ENCODE measurements at places on chromosomes 6 and 20. TPM values are rescaled to one million over a fixed set of nuclear protein-coding genes. Genes with fewer than 3 reads are reported as not detected.

Gene WFDC10B
- not detected for total RNA-seq

Gene COL20A1
- not detected for total RNA-seq

Gene SNHG17
- 72.9 TPM for total RNA-seq

Gene MUC21
- total RNA-seq = not detected

Gene OR11A1
- total RNA-seq = not detected

DNA sequence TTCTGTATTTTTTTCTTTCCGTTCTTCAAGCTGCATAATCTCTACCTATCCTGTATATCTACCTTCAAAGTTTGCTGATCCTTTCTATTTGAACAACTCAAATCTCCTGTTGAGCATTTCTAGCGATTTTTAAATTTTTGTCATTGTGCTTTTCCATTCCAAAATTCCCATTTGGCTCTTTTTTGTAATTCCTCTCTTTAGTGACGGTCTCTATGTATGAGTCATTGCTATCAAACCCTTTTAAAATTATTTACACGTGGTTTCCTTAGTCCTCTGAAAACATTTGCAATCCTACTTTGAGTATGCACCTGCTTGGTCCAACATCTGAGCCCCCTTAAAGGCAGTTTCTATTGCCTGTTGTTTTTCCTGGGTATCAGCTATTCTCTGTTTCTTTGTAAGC, 100.5 kb upstream of the FOXC1 start:
- no peak for DNase-seq
- no peaks in the 10 kb centered on the region for H3K4me1 ChIP-seq
- H3K27ac ChIP-seq = no peak overlapping the region
- H3K36me3 ChIP-seq = no peaks in the 10 kb centered on the region
- no peak overlapping the region for H3K4me3 ChIP-seq

DNA sequence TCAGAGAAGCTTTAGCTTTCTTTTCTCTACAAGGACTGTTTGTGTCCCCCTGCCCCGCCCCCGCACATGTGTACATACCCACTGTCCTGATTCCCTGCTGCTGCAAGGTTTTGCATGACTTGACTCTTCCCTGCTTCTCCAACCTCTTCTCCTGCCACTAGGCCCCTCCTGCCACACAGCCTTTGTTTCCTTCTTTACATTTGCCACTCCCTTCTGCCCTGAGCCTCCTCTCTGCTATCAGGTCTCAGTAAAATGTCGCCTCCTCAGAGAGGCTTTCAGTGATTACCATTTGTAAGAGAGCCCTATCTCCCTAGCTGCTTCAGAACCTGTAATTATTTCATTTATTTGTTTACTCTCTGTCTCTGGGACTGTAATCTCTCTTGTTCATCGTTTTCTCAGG, 56.4 kb upstream of the VSTM2L start:
- peaks cover 20% of the 10 kb centered on the region for H3K36me3 ChIP-seq
- no peak overlapping the region for H3K27ac ChIP-seq
- no peaks in the 10 kb centered on the region for H3K4me1 ChIP-seq
- H3K27me3 ChIP-seq = no peaks in the 10 kb centered on the region
- no peak for DNase-seq
- no peak overlapping the region for H3K4me3 ChIP-seq

- H3K4me1 ChIP-seq = peaks cover 11% of the 10 kb centered on the region
- H3K4me3 ChIP-seq = no peak overlapping the region
- H3K27ac ChIP-seq = no peak overlapping the region
- no peak for DNase-seq
- H3K36me3 ChIP-seq = peaks cover 7% of the 10 kb centered on the region
These were observed 170.4 kb downstream of the BCKDHB start for GRCh38 chr6:80276861-80277260.

DNA sequence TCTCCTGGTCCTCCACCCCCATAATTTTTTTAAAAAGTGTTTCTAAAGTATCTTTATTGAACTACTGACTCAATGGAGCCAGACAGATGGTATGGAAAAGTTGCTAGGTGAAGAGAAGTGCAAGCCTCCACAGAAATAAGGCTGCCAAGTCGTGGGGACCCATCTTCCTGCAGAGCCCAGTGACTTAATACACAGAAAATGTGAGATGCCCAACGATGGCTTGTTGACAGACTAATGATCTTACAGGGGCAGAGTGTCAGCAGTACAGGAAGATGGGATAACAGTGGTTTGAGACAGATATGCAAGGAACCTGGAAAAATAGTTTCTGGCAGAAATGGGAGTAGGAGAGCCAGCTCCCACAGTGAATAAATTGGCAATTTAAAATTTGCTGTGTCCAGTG, 43.3 kb downstream of the FYN start:
- no peaks in the 10 kb centered on the region for H3K27me3 ChIP-seq
- H3K27ac ChIP-seq = no peak overlapping the region
- no peak overlapping the region for H3K4me3 ChIP-seq
- no peak for DNase-seq
- peaks cover 85% of the 10 kb centered on the region for H3K4me1 ChIP-seq

GRCh38 chr6:154791556-154792317, 58.5 kb downstream of the SCAF8 start:
- H3K4me3 ChIP-seq = no peak overlapping the region
- no peak for DNase-seq
- no peak overlapping the region for H3K27ac ChIP-seq
- no peaks in the 10 kb centered on the region for H3K27me3 ChIP-seq

GRCh38 chr6:9455864-9456658, 958.8 kb downstream of the TFAP2A start:
- H3K4me3 ChIP-seq = no peak overlapping the region
- no peaks in the 10 kb centered on the region for H3K36me3 ChIP-seq
- H3K4me1 ChIP-seq = no peaks in the 10 kb centered on the region

- no peak overlapping the region for H3K27ac ChIP-seq
- DNase-seq = no peak
- H3K36me3 ChIP-seq = no peaks in the 10 kb centered on the region
- H3K4me3 ChIP-seq = no peak overlapping the region
- H3K4me1 ChIP-seq = peaks cover 49% of the 10 kb centered on the region
- H3K27me3 ChIP-seq = peaks cover 87% of the 10 kb centered on the region
These were observed 893 bp downstream of the PRDM13 start for GRCh38 chr6:99607416-99608036.

GRCh38 chr20:23634985-23635767, 2.6 kb downstream of the CST3 start:
- H3K4me1 ChIP-seq = peaks cover 6% of the 10 kb centered on the region
- H3K4me3 ChIP-seq = no peak overlapping the region
- H3K36me3 ChIP-seq = no peaks in the 10 kb centered on the region
- no peak for DNase-seq
- H3K27me3 ChIP-seq = peaks cover 25% of the 10 kb centered on the region

DNA sequence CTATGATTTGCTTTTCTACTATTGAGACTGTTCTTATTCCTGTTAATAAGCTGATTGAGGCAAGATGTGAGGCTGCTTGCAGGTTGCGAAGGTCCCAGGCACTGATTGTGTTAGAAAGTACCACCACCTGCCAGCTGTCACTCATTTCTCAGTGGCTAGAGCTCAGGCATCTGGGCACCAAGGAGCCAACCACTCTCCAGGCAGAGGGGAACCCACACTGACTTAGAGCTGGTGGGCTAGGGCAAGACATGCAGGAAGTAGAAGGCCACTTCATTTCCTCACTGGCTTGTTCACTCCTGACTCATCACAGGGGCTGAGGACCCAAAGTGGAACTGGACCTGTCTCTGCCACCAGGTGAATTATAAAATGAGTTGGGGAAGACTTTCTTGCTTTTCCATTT, 7.8 kb upstream of the DLL1 start:
- H3K27ac ChIP-seq = no peak overlapping the region
- H3K36me3 ChIP-seq = peaks cover 6% of the 10 kb centered on the region
- no peak overlapping the region for H3K4me3 ChIP-seq
- H3K4me1 ChIP-seq = peaks cover 15% of the 10 kb centered on the region
- DNase-seq = no peak

- peaks cover 7% of the 10 kb centered on the region for H3K27me3 ChIP-seq
- no peak for DNase-seq
- H3K4me3 ChIP-seq = no peak overlapping the region
- no peak overlapping the region for H3K27ac ChIP-seq
- H3K36me3 ChIP-seq = no peaks in the 10 kb centered on the region
These were observed 2.7 kb downstream of the CST9L start for GRCh38 chr20:23565503-23566045.
